H9 (cell line): ENCODE measurements at places on chromosomes 12 and 14. TPM values are rescaled to one million over a fixed set of nuclear protein-coding genes. Genes with fewer than 3 reads are reported as not detected.

DNA sequence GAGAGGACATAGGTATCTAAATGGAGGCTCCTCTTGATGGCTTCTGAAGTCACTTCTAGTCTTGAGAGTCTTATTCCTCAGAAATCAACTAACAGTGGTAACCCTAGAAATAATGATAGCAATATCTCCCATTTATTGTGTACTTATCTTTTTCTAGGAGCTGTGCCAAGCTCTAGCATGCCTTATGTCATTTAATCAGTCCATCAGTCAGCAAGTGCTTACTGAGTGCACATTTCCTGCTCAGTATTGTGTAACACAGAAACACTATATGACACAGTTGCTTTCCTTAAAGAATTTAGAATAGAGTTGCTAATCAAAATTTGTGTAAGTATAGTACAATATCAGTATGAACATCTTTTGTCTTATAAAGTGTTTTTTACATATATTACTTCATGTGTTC lies 36.6 kb downstream of the KRT76 start:
- DNase-seq, result no peak

DNA sequence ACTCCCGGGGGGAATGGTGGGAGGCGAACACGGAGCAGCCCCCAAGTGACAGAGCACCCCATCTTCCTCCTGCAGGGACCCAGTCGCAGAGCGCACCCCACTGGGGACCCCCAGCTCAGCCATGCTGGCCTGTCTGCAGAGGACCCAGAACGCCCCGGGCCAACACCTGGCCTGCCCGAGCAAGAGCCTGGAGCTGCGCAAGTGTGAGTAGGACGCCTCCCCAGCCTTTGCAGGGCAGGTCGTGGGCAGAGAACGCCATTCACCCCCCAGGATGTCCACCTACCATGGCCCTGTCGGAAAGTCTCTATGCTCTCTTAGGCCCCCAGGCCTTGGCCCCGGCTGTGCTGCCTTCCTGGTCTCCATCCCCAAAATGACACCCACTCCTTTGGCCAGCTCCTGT lies 30.4 kb downstream of the FAM222A start:
- DNase-seq, result no peak

GRCh38 chr12:87661786-87662377 lies 367.3 kb downstream of the C12orf50 start:
- no peak for DNase-seq

- no peak for DNase-seq
Measured at GRCh38 chr14:102665621-102666020, 73.2 kb downstream of the RCOR1 start.

- peak; percentile 92 for DNase-seq
Measured at GRCh38 chr14:68824517-68825347, 31.9 kb upstream of the ZFP36L1 start.

GRCh38 chr12:105418821-105419291 lies 88.4 kb downstream of the C12orf75 start:
- DNase-seq, result no peak

DNA sequence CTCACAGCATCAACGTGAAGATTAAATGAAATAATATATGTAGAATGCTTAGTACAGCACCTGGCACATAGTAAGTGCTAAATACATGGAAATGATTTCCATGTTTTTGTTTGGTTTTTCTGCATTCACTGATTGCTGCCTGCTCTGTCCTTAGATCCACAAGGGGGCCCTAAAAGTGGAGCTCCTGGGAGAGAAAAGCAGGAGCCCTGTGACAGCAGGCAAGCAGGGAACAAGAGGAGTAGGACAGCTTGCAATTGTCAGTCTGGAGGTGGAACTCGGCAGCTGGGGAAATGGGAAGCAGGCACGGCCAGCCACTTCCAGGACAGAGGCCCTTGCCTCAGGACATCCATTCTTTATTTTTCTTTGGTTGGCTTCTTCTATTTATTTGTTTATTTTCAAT lies 292.9 kb downstream of the BMP4 start:
- peak; percentile 64 for DNase-seq

GRCh38 chr14:29089849-29090248 lies 323.3 kb downstream of the FOXG1 start:
- DNase-seq, result no peak

DNA sequence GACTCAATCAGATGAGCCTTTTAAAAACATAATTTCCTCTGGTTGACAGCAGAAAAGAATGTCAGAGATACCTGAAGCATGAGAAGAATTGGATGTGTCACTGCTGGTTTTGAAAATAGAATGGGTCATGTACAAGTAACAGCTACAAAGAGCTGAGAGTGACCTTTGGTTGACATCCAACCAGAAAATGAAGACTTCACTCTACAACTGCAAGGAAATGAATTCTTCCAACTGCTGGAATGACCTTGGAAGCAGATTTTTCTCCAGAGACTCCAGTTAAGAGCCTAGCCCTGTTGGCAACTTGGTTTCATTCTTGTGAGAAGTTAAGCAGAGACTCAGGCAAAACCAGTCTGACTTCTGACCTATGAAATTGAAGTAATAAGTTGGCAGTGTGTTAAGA lies 505.9 kb downstream of the SLC16A7 start:
- DNase-seq, result no peak

GRCh38 chr12:76790564-76791552 lies 26.9 kb downstream of the ZDHHC17 start:
- DNase-seq, result no peak

DNA sequence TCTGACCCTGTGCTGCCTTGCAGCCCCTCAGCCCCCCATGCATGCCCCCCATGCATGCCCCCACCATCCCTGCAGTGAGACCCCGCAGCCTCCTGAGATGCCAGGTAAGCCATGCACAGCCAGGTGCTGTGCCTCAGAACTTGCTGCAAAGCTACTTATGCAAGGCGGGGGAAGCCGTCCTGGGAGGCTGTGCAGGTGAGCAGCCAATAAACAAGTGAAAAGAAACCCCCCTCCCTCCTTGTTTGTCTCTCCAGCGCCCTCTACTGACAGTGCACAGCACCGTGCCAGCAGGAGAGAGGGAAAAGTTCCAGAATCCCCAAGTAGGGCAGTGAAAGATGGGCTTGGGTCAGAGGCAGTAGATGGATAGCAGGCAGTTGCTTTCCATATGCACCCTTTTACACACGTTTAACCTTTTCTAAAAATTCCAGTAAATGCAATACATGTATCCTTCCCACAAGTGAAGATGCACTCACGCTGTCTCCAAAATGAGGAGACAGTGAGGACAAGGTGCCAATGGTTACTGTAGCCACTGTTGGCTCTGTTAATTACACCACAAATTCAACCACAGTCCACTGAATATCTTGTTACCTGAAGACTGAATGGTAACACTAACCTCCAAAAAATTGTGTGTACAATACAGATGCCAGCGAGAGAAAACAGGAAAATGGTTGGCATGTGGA lies 18.0 kb downstream of the TNFAIP2 start:
- peak; percentile 86 for DNase-seq

DNA sequence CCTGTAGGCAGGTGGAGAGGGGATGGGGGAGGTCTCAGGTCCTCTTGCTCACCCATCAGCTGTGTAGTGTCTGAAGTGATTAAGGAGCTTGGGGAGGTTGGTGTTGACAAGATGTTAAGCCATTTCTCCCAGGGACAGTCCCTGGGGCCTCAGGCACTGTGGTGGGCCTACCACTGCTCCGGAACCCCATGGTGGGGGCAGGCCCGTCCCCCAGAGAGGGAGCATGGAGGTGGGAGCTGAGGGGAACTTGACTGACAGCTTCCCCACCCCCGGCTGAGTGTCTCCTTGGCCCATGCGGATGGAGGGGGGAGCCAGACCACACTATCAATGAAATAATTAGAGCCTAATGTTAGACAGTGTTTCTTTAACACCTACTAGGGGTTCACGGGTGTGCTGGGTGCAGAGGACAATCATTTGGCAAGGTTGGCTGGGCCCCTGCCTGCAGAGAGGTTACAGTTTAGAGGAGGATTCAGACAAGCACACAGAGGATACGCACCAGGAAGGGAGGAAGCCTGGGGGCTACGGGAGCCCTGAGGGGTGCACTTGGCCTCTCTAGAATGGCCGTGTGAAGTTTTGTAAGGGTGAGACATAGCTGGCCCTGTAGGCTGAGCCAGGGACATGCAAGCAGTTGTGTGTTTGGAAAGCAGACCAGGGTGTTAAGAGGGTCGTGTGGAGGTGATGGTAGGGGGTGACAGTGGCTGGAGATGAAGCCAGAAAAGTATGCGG lies 19.3 kb upstream of the KRT80 start:
- no peak for DNase-seq

DNA sequence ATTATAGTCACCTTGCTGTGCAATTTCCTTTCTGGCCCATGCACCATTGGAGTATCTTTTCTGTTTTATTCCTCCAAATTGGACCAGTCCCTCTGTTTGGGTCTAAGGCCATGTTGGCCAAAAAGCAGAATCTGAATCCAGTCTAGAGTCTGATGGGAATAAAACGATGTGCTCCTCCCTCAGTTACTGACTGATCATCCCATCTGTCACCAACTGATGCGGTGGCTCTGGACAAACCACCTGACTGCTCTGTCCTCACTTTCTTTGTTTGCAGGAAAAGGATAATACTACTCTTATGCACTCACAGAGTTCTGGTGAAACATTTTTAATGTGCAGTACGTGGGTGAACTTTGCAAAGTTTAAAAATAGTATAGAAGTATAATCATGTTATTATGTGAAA lies 120.2 kb upstream of the HIF1A start:
- DNase-seq, result no peak

- DNase-seq, result no peak
Measured at GRCh38 chr12:19749906-19750574, 310.7 kb downstream of the AEBP2 start.

DNA sequence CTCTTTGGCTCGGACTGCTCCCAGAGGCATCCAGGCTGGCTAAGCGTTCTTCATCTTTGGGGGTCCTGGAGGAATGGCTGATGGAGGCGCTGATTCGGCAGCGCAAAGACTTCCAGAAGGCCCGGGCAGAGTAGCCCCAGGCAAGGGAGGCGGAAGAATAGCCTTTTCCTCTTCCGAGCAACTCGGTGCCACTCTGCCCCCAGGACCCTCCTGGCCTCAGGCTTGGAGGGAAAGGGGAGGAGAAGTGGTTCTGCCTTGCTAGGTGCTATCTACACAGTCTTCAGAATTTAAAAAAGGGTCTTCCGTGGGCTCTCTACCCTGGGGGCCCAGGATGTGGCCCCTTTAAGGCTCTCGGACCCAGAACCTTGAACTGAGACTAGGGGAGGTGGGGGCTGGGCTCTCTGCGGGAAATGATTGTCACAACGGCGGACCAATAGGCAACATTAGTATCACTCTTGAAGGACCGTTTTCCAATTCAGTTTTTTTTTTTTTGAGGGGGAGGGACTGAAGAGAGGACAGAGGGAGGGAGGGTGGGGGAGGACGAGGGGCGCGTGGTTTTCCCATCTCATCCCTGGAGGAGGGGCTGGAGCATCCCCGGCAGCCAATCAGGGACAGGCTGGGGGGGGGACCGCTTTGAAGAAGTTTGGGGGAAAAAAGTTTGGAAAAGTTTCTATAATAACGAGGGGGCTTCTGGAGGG lies at the start of gene NFATC4:
TSS of gene NFATC4 (plus strand) at position 671 of the 698 bp plus-strand sequence. CDS start 157 bp downstream, outside the sequence.
- DNase-seq, result peak; percentile 89

DNA sequence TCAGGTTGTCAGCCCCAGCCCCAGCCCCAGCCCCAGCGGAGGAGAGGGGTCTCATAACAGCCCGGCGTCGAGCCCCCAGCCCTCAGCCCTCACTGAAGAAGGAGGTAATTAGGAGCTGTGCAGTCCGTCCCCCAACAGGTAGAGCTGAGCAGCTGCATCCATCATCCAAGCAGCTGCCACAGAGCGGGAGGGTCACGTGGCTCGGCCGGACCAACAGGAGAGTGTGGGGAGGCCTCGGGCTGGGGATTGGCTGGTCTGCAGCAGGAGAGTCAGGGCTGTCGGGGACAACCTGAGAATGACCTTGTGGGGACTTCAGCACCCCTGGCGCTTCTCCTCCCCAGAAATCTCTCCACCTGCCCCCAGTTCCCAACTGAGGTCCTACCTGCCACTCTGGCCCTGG lies 29.6 kb downstream of the SMUG1 start:
- DNase-seq, result peak; percentile 97

SIX1 gene
- 0.09 and 0.17 TPM in 2 replicates for total RNA-seq

GPR162 gene
- 4.6 and 6.1 TPM in 2 replicates for total RNA-seq

TBC1D30 gene
- 1.6 and 2.2 TPM in 2 replicates for total RNA-seq

RFX4 gene
- total RNA-seq, result 0.13 and 0.57 TPM in 2 replicates

OR6C70 gene
- total RNA-seq, result not detected in 2 replicates

SETD1B gene
- total RNA-seq, result 38.2 and 40.4 TPM in 2 replicates

RAD51AP1 gene
- 55.4 and 59.4 TPM in 2 replicates for total RNA-seq
